M059J (cell line): ENCODE measurements at places on chromosomes 3 and 15.

DNA sequence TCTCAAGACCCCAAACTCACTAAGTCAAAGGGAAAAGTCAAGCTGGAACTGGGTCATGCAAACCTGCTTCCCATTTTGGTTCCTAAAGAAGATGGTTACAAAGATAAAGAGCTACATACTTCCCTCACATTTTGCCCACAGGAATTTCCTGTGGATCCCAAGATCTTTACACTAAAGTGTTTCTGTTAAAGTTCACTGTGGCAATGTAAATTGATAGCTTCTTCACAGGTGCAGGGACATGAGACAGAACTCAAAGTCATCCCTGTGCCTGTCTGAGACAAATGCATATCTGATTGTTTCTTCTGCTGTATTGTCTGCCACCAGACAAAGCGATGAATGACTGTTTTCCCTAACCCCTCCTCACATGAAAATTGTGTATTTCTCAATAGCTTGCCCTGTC, 567.8 kb downstream of the ZIC1 start:
- DNase-seq: peak; percentile 17

DNA sequence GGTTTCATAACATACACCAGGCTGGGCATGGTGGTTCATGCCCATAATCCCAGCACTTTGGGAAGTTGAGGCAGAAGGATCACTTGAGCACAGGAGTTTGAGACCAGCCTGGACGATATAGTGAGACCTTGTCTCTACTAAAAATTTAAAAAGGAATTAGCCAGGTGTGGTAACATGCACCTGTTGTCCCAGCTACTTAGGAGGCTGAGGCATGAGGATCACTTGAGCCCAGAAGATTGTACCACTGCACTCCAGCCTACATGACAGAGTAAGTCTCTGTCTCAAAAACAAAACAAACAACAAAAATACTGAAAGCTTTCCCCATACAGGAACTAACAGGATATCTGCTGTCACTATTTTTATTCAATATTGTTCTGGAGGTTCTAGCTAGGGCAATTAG, 20.9 kb downstream of the GREM1 start:
- DNase-seq: no peak

GRCh38 chr3:175149675-175150074, 290.5 kb downstream of the NAALADL2 start:
- peak; percentile 44 for DNase-seq

DNA sequence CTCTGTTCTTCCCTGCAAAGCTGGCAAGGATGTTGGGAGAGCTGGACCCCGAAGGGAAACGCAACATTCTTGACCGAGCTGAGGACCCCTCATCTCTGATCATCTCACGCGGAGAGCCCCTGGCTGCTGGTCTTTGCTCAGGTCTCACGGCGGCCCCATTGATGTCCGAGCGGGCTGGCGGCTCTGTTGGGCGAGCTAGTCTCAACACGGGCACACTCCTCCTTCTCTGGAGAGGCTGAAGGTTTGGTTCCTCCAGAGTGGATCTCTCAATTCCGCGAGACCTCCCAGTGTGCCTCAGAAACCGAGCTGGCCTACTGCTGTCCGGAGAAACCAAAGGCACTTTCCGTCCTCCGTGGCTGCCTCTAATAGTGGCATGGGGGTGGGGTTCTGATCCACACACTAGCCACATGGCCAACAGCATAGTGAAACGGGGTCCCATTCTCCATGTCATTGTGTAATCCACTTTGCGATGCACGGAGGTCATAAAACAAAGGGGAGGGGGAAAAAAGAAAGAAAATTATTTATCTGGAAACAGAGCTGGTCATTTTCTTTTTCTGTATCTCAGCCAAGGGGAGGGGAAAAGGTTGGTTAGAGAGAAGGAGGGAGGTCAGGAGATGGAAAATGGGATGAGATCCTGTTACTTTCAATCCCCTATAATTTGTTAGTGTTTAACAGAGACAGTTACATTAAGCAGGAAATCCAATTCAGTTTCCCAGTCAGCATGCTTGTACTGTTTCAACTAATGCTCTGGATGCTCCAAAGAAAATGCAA, 1.3 kb downstream of the CCDC80 start:
- no peak for DNase-seq

DNA sequence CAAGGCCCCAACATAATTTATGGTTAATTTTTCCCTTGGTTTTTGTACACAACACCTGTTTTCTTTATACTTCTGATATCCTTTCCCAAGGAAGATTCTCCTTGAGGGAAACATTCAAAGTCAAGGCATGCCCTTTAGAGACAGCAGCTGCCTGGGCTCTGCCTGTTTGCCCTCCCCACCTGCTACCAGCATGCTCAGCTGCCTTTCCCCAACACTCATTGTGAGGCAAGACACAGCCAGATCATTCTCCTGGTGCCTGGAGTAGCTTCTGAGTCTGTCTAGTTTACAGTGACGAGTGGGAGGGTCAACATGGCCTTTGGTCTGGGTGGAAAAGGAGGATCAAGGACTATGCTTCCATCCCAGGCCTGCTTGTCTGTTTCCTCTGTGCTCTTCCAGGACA, 132.5 kb downstream of the EPHB1 start:
- DNase-seq: no peak

- DNase-seq: no peak
These were observed 24.3 kb upstream of the IMPDH2 start for GRCh38 chr3:49053543-49053942.

GRCh38 chr15:66080717-66081398, 172.7 kb downstream of the MEGF11 start:
- peak; percentile 76 for DNase-seq

DNA sequence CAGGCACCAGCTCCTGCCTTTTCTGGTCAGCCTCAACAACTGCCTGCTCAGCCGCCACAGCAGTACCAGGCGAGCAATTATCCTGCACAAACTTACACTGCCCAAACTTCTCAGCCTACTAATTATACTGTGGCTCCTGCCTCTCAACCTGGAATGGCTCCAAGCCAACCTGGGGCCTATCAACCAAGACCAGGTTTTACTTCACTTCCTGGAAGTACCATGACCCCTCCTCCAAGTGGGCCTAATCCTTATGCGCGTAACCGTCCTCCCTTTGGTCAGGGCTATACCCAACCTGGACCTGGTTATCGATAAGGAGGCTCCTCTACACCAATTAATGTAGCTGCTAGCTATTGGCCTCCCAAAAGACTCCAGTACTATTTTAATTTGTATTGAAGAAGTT, 38.9 kb downstream of the TFG start:
- no peak for DNase-seq

DNA sequence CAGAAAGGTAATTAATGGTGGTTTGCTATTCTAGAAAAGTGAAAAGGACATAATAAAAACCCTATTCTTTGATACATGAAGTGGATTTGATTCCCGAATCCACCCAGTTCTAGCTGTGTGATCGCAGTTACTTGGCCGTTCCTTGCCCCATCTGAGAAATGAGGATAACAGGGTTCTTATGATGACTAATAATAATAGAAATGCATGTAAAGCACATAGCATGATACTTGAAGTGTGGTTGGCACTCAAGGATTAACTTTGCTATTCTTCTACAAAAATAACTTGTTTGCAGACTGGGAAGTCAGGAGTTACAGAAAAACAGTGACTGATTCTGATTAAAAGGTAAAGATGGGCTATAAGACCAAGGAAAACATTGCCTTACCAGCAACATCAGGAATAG, 26.8 kb downstream of the PARL start:
- no peak for DNase-seq

- no peak for DNase-seq
These were observed 56.2 kb downstream of the B3GNT5 start for GRCh38 chr3:183309276-183309675.

- no peak for DNase-seq
These were observed 35.7 kb downstream of the FLNB start for GRCh38 chr3:58043933-58044332.
